ENCODE measurements at places on chromosomes 2 and 18. TPM values are rescaled to one million over a fixed set of nuclear protein-coding genes. Genes with fewer than 3 reads are reported as not detected.

DNA sequence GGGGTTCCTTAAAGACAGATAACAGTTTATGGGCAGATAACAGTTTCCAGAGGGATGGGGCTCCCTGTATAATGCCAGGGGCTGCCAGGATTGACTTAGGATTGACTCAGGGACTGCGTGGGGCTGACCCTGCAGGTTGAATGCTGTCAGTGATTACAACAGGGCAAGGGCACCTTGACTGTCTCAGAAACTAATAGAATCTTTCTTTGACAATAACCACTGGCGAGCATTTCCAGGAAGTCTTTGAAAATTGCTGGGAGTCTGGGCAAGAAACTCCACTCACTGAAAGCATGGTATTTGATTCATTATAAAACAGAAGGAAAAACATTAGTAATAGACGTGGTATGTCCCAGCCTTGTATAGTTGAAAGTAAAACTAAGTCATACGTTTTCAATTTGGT lies 101.0 kb downstream of the GPD2 start:
- DNase-seq: no peak

DNA sequence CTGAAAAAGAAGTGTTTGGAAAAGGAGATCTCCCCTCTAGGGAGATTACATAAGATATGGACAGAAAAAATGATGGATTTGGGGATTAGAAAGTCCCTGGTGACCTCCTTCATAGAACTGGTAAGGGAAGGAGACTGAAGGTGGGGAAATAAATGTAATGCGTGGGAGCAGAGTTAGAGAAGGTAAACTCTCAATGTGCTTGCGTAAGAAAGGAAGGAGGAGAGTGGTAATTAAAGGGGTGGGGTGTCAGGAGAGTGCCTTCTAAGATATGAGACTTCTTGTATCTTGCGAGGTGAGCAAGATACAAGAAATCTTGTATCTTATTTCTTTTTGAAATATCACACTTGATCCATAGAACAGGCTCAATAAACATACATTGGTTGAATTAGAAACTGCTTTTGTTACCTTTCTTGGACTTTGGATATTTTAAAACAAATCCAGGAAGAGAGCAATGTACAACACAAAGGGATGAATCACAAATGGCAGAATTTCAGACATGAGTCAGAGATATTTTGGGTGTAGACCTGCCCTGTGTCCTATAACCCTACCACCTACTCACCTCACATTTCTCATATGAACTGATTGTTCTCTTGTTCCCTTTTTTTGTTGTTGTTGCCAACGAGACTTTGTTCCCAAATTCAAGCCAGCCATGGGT lies 342.4 kb downstream of the INSIG2 start:
- no peak for DNase-seq

DNA sequence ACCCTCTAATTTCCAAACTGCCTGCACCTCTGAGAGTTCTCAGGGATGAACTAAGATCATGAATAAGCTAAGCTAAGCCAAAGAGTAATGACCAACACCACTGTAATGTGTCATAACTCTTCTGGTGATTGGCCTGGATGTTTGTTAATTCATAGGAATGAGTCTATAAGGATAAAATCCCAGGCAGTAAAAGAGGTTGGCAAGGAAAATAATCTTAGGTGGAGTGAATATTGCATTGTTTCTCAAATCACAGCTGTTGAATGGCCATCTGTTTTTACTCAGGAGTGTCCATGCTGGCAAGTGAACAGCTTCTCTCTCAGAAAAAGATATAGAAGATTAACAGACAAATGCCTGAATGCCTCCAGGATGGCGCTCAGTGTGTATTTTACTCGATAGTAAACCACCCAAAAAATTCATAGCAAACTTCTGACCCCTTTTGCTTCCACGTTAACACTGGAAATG lies 60.8 kb upstream of the GLS start:
- DNase-seq: no peak

GRCh38 chr2:98541906-98542305 lies 66.4 kb downstream of the COA5 start:
- no peak for DNase-seq

Gene SEPTIN10
- 93.6 TPM for total RNA-seq

Gene APLF
- 4.9 TPM for total RNA-seq

DNA sequence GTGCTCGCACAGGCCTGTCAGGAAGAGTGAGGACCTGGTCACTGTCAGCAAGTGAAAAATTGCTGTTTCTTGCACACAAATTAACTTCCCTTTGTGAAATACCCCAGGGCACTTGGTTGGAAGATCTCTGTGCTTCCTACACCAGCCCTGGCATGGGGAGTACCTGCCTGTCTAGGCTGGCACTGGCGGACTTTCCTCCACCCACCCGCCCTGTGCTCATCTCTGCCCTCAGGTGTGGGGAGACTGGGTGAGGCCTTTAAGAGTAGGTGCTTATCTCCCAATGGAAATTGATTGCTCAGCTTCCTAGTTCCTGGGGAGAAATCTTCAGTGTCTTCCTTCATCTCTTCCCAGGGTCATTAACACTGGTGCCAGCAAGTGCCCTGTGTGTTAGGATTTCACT lies 42.1 kb downstream of the IMPA2 start:
- no peak for DNase-seq

- DNase-seq: no peak
Observed at GRCh38 chr2:152047824-152048471, 50.9 kb downstream of the CACNB4 start.

Gene ALPG
- total RNA-seq: 0.56 TPM

DNA sequence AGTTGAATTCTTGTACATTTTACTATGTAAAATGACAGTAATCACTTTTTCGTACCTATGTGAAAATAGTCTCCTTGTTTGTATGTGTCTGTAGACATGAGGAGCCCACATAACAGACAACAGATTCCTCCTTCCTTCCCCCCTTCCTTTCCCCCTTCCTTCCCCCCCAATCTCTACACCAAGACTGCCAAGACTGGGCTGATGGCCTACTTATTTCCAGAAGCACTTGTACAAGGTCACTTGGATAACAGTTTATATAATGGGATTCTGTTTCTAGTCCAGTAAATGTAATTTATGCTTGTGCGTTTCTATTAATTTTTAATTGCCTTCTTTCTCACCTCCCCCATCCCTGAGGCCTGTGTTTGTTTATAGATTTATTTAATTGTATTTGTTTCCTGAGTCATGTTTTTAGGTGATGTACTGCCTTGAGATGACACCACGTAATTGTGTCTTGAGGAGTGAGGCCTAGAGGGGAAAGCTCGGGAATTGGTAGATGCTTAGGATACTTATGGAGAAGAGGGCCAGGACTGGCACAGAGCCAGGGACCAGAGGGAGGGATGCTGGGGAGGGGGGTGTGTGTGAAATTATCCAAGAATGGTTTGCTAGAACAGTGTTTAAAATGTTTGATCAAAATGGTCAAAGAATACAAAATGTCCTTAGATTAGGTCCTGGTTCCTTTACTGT lies 12.3 kb downstream of the B3GNT2 start:
- no peak for DNase-seq

DNA sequence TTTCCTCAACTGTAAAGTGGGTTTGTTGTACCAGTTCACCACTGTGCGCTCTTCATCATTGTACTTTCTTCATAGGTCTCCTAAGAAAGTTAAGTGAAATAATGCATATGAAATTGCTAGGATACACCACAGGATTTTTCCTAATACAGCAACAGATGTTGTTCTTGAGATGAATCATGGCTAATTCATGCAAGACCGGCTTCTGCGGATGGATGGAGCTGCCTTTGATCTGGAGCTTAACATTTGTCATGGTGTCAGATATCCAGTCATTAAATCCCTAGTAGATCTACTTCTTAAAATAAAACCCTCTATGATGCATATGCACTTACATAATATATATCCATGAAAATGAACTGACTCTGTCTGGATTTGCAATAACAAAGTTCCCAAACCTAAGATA lies 114.1 kb downstream of the COL6A3 start:
- DNase-seq: no peak

All from H1 (cell line).